NB4 (cell line): ENCODE measurements at places on chromosomes 11 and 22.

DNA sequence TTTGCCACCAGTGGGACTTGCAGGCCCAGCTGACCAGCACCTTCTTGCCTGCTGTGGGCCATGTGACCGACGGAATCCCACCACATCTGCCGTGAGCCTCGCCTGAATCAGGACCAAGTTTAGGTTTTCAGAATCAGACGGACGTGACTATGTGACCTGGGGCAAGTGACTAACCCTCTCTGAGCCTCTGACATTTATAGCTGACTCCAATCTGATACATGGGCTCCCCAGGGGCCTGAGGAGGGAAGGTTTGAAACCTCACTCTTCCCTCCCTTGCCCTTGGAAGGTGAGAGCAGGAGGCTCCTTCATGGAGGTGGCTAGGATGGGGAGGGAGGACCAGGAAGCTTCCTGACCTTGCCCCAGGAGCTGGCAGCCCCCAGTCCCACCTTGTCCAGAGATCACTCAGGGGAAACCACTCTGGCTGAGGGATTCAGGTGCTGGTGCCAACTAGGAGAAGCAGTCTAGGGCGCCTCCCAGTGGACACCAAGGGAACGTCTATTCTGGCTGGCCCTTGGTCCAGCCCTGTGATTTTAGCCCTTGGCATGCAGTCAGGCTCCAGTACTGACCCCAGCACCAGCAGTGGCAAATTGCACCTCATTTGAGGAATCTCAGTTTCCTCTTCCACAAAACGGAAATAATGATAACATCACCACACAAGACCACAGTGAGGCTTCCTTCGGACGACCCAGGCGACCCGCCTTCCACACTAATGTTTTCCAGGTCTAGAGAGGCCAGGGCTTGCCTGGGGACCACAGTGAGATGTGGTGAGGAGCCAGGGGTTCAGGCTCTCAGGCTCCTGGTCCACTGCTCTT lies 47.2 kb upstream of the SYT7 start:
- DNase-seq = peak; percentile 58

- DNase-seq = no peak
These were observed 3.7 kb downstream of the RNASEH2C start for GRCh38 chr11:65716774-65717405.

DNA sequence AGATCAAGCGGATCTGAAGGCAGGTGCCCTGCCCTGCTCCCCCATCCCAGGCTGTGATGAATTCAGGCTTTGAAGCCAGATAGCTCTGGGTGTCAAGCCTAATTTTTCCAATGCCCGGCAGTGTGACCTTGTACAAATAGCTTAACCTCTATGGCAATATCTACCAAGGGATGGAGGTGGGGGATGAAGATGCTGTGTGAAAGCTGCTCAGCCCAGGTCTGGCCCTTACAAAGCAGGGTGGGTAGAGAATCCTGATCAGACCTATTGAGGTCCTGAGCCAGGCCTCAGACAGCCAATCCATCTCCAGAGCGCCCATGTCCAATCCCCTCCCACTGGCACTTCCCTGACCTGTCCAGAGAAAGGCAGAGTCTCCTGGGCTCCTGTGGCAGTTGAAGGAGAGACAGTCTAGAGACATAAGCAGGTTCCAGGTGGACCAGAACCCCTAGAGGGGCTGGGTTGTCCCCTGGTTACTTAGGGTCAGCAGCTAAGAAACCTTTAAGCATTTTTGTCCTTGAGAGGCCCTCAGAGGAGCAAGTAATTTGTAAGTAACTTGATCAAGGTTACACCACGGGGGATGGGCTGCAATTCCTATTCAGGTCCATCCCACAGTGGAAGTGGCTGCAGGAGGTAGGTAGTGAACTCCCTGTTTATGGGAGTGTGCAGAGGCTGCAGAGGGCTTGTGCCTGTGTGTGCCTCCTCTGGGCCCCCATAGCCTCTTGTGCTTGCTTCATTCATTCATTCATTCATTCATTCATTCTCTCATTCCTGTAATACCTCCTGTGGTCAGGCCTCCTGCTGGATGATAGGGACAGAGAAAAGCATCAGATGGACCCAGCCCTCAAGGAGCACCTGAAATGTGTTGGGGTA lies 10.4 kb downstream of the P2RY2 start:
- no peak for DNase-seq

DNA sequence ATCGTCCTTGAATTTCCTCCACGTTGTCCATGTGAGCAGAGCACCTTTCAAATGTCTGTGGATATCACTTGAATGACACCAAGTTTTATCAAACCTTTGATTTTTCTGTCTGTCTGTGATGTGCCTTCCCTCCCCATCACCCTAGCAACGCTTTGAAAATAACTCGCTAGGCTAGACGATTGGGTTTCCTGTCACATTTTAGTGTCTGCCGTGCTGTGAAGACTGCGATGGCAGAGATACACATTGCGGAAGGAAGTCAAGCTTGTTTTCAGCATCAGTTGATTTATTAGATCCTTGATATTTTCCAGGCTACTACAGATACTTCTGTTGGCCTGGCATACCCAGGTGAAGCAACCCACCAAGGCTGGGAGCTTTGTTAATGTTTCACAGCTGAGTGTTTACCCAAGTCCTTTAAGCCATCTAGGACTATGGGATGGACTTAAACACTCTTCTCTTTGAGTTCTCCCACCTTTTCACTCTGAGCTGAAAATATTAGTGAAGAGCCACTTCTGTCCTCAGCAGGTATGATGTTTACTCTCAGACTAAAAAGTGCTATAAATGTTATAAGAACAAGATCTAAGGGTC lies 93.6 kb upstream of the CD44 start:
- no peak for DNase-seq

DNA sequence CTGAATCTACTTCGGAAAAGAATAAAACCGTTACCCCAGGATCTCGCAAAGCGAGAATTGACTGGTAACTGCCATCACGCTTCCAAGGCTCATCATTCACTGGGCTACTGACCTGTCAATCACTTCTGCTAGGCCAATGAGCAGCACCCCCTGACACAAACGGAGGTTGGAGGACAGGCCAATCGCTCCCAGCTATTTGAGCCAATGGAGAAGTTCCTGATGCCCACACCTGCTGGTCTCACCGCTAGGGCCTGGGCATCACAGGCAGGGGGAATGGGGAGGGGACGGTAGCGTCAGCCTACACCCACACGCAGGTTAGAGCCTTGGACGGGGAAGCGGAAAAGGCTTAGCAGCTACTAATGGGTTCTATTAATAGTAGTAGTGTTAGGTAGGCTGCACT lies 56.7 kb upstream of the CHST1 start:
- DNase-seq = no peak

DNA sequence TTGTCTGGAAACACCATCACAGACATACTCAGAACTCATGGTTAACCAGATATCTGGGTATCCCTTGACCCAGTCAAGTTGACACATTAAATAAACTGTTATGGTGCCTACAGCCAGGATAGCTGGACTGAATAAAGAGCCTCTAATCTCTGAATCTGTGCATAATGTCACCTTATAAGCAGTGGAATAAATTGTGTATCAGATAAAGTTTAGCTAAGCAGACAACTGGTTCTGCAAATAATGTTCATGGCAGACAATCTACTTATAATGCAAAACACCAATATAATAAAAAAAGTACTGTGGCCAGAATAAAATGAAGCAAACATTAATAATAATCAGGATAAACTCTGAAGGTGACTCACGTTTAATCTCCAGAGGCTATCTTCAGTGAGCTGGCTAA lies 628.5 kb upstream of the FAT3 start:
- DNase-seq = no peak

DNA sequence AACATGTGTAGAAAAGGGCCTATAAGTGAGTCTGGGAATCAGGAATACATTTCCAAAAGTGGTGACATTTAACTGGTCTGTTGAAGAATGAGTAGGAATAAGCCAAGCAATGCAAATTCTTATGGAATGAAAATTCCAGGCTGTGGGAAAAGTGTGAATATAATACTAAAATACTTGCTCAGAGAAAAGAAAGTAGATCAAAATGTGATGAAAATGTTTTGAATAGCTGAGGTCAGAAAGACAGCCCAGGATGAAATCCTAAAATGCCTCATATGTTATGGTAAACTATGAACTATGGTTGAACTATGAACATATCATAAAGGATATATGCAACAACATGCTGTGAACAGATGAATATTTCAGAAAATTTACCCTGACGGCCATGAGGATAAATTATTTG lies 688.3 kb upstream of the FAT3 start:
- DNase-seq = no peak

- peak; percentile 34 for DNase-seq
These were observed 7.6 kb upstream of the SEPTIN5 start for GRCh38 chr22:19706661-19707151.

DNA sequence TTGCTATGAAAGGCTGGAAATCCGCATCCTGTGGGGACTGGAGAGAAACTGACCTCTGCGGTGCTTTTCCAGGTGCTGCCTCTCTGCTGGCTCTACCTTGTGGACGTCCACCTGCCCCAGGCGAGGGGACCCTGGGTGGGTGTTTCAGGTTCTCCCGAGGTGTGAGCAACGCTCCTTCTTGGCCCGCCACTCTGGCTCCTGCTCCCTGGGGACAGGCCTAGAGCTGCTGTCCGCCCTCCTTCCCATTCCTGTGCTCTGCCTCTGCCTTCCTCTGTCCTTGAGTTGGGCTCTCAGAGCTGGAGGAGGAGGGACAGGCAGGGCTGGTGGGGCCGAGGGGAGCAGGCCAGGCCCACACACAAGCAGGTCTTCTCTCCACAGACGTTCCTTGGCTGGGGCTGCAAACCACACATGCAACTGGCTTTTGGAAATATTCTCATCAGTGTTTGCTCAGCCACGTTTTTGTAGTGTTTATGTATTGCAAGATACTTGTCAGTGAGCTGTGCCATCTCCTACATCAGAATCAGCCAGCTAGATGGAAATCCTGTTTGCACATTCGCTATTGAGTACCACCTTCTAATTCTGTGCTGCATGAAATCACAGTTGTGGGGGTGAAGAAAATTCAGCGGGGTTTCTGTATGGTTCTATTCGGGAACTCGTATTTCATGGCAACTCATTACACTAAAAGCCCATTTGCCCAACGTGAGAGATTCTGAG lies 1115.0 kb downstream of the BRD1 start:
- no peak for DNase-seq

GRCh38 chr11:33160136-33160535 lies 1.1 kb downstream of the CSTF3 start:
- DNase-seq = peak; percentile 56

DNA sequence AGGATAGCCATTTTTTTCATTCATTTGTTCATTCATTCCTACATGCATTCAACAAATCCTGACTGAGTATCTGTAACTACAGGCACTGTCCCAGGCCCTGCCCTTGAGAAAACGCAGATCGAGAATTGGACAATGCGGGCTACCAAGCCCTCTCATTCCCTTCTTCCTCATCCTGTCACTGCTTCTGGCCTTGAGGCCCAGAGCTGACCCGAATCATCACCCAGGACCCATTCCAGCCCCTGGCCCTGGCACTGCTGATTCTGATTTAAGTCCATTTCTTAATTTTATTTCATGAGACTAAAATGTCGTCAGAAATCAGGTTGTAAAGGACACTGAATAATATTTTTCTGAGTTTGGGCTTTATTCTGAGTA lies 24.3 kb downstream of the COMMD9 start:
- no peak for DNase-seq

GRCh38 chr11:30717641-30718040 lies 131.5 kb upstream of the MPPED2 start:
- DNase-seq = no peak

DNA sequence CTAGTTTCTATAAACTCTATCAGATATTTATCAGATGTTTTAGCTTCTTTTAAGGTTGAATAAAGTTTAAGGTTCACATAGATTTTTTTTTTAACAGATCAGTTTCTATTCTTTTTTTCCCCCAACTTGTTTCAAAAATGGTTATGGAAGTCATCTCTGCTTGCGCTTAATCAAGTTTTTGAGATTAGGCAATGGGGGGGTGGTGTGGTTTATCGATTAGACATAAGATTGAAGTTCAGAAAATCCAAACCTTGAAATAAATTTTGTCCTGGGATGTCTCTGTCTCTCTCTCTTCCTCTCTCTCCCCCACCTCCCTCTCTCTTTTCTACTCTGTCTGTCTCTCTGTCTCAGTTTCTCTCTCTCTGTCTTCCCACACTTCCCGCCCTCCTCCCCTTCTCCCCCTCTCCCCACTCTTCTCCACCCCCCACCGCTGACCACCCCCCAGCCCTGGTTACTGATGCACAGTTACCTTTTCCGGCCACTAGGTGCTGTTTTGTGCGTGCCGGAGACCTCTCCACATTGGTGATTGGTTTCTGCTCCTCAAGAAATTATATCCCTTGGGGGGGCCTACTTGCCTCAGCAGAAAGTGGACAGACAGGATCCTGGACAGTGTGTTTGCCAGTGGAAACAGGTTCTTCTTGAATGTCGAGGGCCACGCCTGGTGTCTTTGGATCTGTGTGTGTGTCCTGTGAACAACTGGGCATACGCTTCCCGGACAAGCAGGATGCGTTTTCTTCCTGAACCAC lies 29.7 kb upstream of the ANO1 start:
- peak; percentile 12 for DNase-seq

DNA sequence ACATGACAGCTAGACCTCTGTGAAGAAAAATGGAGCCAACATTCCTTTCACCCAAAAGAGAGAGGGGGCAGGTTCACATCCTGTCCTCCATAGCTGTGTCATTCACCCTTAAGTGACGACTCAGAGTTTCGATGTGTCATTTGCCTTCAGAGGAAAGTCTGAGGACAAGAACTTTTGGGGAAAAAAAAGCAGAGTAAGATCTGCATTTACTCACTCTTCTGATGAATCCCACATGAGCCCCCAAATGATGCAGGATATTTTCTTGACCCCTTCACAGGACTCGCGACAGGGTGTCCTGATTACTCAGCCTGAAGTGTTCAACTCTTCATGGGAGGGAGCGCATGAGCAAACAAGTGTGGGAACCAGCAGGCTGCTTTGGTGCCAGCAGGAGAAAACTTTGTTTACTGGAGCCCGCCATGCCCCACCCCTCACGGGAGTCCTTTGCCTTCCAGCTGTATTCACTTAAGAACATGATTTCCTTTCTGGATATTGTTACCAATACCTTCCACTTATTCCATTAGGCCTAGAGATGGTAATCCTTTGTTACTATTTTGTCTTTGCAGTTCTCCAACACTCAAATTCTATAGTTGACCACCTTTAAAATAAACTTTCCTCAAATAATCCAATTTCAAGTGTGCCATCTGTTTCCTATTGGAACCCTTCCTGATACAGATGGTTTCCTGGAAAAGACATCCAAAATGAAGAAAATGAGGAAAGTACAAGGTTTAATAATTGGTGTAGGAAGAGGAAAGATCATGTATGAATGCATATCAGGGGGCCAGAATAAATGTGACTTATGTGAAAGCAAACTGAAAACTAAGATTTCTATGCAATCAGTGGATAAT lies 729.8 kb downstream of the FAM181B start:
- DNase-seq = no peak

GRCh38 chr11:107102692-107103477 lies 84.6 kb upstream of the GUCY1A2 start:
- no peak for DNase-seq

GRCh38 chr11:58193391-58193790 lies 4.5 kb downstream of the OR9Q2 start:
- DNase-seq = no peak

- DNase-seq = peak; percentile 41
These were observed 81.7 kb upstream of the NECTIN1 start for GRCh38 chr11:119810478-119811232.

- peak; percentile 26 for DNase-seq
These were observed 88.1 kb upstream of the ARHGAP32 start for GRCh38 chr11:129280027-129280811.
